ENCODE measurements at places on chromosomes 16 and 17.

DNA sequence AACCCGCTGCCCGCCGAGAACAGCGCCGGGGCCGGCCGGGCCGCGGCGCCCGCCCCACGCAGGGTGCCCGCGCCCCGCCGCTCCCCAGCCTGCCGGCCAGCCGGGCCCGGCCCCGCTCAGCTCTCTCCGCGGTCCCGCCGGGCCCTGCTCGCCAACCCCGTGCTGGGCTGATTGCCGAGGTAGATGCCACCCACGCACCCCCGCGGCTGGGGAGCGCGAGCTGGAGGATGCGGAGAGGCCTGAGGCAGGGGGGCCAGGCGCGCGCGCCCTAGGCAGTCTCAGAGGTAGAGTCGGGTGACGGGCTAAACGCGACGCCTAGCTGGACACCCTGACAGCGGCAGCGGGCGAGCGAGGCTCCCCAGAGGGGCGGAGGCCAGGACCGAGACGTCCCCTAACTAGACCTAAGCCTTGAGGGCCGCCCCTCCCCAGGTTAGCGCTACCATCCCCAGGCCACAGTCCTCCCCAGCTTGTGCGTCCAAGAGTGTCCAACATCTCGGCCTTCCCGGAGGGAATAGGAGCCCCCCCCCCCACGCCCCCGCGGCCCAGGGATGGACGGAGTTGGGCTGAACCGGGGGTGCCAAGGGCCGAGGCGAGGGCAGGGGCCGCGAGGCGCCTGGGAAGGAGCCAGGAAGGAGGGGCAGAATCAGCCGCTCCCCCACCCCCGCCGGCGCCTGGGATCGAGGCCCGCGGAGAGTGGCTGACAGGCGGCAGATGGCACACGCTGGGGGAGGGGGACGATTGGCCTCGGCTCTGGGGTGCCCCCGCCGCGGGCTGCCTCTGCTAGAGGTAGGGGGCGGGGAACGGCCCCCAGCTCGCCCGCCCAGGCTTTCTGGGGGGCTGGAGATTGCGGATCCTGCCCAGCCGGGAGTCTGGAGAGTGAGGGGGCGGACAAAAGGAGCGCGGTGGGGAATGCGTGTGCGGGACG, 2.5 kb upstream of the ZNF423 start:
- DNase-seq: no peak

DNA sequence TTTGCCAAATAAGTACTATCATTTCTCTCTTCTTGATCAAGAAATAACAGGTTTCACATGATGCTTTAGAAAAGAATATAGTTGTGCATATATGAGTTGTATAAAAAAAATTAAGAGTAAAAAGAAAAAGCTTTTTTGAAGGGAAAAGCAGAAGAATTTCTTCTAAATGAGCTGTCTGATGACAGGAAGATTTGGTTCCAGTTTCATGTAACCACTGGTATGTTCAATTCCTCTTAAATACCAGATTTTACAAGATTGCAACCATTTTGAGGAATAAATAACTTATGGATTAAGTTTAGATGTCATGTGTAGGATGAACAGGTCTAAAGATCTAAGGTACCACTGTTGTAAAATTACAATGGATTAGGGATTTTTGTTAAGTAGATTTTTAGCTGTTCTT, 45.0 kb downstream of the VMP1 start:
- DNase-seq: no peak

- no peak for DNase-seq
Measured at GRCh38 chr16:89190150-89190958, 10.0 kb downstream of the SLC22A31 start.

GRCh38 chr17:11029791-11030190, 191.9 kb upstream of the PIRT start:
- no peak for DNase-seq

DNA sequence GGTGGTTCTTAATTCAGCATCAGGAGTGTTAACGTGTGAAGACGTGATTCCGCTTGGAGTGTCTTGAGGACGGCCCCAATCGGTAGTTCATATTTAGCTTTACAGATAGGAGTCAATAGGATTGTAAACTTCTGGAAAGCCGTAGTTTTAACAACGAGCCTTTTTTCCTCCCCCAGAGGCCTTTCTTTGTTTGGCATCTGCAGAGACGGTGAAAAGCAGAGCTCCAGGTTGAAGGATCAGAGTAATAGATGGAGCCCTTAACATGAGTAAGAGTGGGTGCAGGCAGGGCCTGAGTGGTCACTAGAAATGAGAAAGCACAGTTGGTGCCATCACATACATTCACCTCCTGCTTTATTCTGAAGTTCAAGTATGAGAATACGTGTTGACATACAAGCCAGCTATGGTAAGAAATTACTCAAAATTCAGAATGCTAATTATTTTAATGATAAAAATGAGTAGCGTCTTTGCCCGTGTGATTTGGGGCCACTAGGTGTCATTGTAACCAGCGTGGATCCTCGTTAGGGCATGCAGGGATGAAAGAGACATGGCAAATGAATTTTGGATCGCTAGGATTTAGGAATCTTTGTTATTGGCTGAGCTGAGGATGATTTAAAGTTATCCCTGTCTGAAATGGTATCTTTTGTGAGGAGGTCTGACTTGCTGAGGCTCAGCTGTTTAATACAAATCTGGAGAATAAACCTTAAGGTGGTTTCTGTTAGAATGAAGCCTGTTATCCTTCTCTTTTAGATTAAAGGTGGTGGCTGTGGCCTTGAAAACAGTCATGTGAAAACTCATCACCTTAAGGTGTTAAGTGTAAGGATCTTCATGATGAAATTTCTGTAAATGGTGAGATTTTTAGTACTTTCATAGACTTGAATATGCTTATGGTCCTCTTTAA, 18.6 kb downstream of the PRCD start:
- DNase-seq: no peak

GRCh38 chr16:3012246-3012645, 477 bp upstream of the CLDN9 start:
- peak; percentile 78 for DNase-seq

GRCh38 chr17:43019418-43019817, 2.8 kb downstream of the VAT1 start:
- DNase-seq: no peak

DNA sequence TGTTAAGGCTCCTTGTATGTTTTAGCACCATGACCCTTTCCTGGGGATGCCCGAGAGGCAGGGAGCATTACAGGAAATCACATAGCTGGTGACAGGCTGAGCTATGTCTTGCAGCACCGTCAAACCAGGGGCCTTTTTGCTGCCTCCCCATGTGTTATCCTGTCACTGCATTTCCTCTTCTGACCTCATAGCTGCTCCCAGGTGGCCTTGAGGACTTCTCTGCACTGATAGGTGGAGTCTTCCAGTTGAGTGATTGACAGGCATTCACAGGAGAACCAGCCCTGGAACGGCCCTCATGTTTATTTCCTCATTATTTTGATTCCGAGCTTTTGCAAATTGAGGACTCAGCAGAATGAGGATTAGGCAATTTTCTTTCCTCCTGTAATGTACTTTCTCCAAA, 349.6 kb downstream of the HAPSTR1 start:
- DNase-seq: no peak

DNA sequence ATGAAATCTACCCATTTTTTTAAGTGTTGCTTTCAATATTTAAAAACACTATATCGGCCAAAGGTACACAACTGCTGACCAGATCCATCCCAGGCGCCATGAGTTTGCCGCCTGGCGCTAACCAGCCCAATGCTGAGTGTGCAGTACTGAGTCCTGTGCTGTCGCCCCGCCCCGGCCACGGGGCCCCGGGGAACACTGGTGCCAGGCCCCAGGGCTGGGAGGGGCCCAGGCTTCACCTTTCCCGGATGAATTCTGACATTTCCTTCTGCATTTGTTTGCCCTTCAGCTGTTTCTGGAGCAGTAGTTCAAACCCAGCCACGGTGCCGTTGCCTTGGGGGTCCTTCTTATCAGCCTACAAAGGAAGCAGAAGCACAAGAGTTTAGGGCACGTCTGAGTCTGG, 37.8 kb upstream of the RCVRN start:
- DNase-seq: no peak

GRCh38 chr16:67941469-67942199, 2.3 kb downstream of the LCAT start:
- no peak for DNase-seq

DNA sequence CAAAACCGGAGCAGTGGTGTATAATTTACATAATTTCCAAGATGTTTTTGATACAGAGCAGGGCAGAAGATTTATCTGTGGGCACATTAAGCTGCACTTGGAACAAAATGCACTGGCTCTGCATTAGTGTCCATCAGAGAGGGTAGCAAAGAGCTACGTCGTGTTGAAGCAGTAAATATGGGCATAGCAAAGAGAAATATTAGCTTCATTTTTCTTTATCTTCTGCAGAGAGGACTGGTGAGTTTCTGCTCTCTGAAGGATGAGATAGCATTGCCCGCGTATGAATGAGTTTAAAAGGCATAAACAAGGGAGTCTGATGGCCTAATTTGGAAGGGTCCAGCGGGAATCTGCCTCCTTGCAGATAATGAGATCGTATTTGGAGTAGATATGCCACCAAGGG, 227.8 kb upstream of the CDH11 start:
- no peak for DNase-seq

DNA sequence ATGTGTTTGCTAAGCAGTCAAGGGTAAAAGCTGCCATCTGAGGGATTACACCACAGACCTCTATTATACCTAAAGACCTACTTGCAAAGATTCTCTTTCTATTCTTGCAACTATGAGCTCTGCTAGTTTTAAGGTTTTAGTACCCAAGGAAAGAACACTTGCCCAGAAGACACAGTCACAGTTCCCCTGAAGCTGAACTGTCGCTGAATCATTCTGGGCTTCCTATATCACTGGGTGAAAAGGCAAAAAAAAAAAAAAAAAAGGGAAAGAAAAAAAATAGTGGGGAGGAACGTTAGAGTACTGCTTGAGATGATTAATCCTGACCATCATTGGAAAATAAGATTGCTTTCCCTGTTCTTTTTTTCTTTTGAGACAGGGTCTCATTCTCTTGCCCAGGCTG, 37.9 kb downstream of the LYRM1 start:
- DNase-seq: no peak

DNA sequence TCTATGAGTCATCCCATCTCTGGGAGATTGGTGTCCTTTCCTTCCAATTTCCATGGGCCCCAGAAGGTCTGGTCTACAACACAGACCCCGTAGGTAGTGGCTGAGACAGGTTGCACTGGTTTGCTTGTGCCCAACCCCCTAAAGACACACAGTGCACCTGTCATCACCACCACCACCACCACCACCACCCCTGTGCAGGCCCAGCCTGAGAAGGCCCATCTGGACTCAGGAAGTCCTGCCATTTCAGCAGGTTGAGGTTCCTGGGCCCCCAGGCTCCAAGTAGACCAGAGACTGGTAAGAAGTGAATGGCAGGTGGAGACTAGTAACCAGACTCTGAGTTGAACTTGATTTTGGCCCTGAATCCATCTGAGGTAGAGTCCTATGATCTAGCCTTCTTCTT, 25.9 kb upstream of the PHB1 start:
- DNase-seq: no peak

DNA sequence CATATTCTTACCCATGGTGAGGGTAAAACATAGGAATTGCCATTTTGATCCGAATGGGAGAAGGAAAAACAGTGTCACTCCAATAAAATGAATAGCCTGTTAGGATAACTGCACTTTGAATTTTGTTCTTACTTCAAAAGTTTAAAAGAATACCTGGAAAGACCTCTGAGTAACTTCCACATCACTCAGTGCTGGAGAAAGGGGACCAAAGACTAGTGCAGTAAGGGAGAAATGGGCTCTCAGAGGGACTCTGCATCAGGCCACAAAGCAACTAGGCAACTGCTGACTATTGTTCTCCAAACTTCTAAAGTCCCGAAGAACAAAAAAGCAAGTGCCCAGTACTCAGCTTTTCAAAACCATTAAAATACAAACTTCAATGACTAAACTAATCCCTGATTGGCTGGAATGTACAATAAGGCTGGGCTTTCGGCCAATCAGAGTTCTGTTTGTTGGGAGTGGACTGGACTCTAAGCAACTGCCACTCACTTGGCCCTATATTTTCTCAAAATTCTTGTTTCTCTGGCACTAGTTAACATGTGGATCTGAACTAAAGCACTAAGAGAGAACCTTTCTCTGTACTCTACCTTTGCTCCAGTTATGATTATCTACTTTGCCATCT, 6.2 kb downstream of the DNAJC7 start:
- no peak for DNase-seq

GRCh38 chr17:49508866-49509587, 13.9 kb downstream of the NGFR start:
- no peak for DNase-seq

DNA sequence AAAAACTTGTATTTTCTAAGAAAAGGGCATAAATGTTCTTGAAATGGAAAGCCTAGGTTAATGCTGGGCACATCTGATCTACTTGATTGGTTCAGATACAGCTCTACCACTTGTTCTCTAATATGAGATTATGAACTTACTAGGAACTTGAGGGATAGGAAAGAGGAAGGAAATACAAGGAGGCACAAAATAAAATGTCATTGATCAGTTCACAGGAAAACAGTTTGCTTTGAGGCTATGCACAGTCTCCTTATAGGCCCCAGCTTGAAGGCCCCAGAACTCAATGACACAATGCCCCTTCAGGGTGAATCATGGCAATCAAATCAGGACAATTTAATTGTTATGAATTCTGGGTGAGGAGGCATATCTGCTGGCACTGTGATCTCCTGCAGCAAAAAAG, 27.1 kb downstream of the NXPH3 start:
- no peak for DNase-seq

DNA sequence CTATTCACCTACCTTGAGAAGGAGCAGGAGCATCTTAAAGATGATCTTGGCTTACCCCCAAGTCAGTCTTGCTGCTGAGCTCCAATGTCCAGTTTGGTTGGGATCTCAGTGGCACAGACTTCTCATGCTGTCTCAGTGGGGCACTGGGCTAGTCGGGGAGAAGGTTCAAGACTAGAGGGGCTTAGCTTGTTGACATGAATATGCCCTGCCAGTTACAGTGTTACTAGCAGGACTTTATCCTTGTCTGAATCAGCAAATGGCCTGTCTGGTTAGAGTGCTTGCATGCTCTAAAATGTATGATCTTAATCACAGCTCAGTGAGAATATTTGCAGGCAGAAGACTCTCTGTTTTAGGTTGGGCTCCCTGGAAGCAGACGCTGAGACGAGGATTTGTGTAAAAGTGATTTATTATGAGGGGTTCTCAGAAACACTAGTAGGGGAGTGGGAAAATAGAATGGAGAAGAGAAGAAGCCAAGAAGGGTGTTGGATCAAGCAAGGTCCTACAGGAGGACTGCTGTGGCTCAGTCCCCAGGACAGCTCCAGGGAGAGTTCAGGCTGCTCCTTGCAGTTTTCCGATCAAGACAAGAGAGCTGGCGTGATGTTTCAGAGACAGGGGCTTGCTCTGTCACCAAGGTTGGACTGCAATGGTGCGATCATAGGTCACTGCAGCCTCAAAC, 150.4 kb upstream of the HS3ST2 start:
- DNase-seq: no peak

GRCh38 chr16:85491058-85491771, 121.9 kb upstream of the GSE1 start:
- DNase-seq: no peak
